Purkinje cell (primary cell): ENCODE measurements at places on chromosomes 11 and 22. TPM values are rescaled to one million over a fixed set of nuclear protein-coding genes. Genes with fewer than 3 reads are reported as not detected.

APOBEC3F gene
- not detected in 2 replicates for polyA plus RNA-seq

FOLR2 gene
- polyA plus RNA-seq, result not detected in 2 replicates

MAP6 gene
- polyA plus RNA-seq, result 115 and 139 TPM in 2 replicates

RASSF10 gene
- 0.08 TPM in 1 of 2 replicates, not detected in the other for polyA plus RNA-seq

ATP5MG gene
- 1,654 and 1,954 TPM in 2 replicates for polyA plus RNA-seq

NFAM1 gene
- polyA plus RNA-seq, result 0.21 TPM in 1 of 2 replicates, not detected in the other

CHST1 gene
- polyA plus RNA-seq, result 3.8 and 9.0 TPM in 2 replicates

RASD2 gene
- 1.9 TPM in 1 of 2 replicates, not detected in the other for polyA plus RNA-seq

TNNT3 gene
- polyA plus RNA-seq, result not detected in 2 replicates

IL10RA gene
- not detected in 2 replicates for polyA plus RNA-seq

LRP4 gene
- 2.6 and 3.5 TPM in 2 replicates for polyA plus RNA-seq

APOL5 gene
- polyA plus RNA-seq, result not detected in 2 replicates

GPR83 gene
- polyA plus RNA-seq, result 0.94 TPM in 1 of 2 replicates, not detected in the other

C11orf86 gene
- not detected in 2 replicates for polyA plus RNA-seq

CYTH4 gene
- polyA plus RNA-seq, result not detected in 2 replicates

ZBTB44 gene
- polyA plus RNA-seq, result 19.1 and 30.0 TPM in 2 replicates

CLCF1 gene
- not detected in 2 replicates for polyA plus RNA-seq

NUCB2 gene
- polyA plus RNA-seq, result 113 and 124 TPM in 2 replicates

PLET1 gene
- polyA plus RNA-seq, result not detected in 2 replicates

YPEL1 gene
- polyA plus RNA-seq, result 2.1 and 2.5 TPM in 2 replicates

FAM180B gene
- polyA plus RNA-seq, result not detected in 2 replicates

RAB36 gene
- polyA plus RNA-seq, result 1.2 and 1.9 TPM in 2 replicates

ELMOD1 gene
- polyA plus RNA-seq, result 495 and 614 TPM in 2 replicates

PTH gene
- not detected in 2 replicates for polyA plus RNA-seq

VPREB1 gene
- polyA plus RNA-seq, result not detected in 2 replicates

MS4A6A gene
- polyA plus RNA-seq, result not detected in 2 replicates

IGSF22 gene
- 1.8 and 1.9 TPM in 2 replicates for polyA plus RNA-seq

DCDC1 gene
- polyA plus RNA-seq, result 0.04 TPM in 1 of 2 replicates, not detected in the other

OR4D5 gene
- polyA plus RNA-seq, result not detected in 2 replicates

SCGB2A2 gene
- not detected in 2 replicates for polyA plus RNA-seq

SGSM1 gene
- 0.84 and 1.3 TPM in 2 replicates for polyA plus RNA-seq

OR6A2 gene
- not detected in 2 replicates for polyA plus RNA-seq

OR10A2 gene
- 0.19 and 0.46 TPM in 2 replicates for polyA plus RNA-seq

HEPN1 gene
- polyA plus RNA-seq, result 2.5 TPM in 1 of 2 replicates, not detected in the other

SCARF2 gene
- not detected in 2 replicates for polyA plus RNA-seq
